Fibroblast of upper back skin (primary cell): ENCODE measurements at places on chromosomes 1 and 21.

GRCh38 chr1:195714248-195714647 is 894.0 kb downstream of the KCNT2 start:
- DNase-seq: peak; percentile 64

DNA sequence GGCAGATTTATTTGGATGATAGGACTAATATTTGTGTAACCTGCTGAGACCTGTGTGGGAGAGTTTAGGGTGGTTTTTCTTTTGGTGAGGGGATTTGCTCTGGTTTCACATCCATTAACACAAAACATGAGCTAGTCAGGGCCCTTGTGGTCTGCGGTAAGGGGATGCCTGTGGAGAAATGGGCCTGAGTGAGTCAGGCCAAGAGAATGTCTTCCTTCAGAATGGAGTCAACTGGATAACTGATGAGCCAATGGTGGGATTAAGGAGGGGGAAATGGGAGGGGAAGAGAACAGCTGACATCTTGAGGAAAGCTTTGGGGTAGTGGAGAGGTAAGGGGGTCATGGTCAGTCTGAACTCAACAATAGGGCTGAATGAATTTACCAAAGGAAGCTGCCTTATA is 13.9 kb downstream of the WNT2B start:
- DNase-seq: peak; percentile 98

DNA sequence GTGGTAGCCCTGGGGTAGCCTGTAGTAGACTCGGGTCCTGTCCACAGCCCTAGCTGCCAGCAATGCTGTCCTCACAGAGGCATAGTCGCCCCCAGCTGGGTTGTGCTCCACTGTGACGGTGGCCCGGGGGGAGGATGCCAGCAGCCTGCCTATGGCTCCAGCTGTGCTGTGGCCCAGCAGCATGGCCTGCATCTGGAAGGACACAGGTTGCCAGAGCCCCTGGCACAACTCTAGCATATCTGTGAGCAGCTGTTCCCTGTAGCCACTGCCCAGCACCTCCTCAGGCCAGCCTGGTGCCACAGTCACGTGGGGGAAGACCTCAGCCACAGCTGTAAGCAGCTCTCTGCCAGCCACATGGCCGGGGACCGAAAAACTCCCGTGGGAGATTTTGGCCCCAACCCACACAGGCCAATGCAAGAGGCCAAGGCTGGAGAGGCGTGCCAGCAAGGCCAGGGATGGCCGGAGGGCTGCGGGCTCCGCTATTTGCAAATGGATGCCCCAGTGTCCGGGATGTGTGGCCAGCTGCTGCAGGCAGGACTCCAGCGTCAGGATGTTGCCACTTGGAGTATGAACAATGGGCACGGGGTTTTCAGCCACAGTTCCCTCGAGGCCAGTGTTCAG is 13.9 kb downstream of the FAM151A start:
- DNase-seq: no peak

DNA sequence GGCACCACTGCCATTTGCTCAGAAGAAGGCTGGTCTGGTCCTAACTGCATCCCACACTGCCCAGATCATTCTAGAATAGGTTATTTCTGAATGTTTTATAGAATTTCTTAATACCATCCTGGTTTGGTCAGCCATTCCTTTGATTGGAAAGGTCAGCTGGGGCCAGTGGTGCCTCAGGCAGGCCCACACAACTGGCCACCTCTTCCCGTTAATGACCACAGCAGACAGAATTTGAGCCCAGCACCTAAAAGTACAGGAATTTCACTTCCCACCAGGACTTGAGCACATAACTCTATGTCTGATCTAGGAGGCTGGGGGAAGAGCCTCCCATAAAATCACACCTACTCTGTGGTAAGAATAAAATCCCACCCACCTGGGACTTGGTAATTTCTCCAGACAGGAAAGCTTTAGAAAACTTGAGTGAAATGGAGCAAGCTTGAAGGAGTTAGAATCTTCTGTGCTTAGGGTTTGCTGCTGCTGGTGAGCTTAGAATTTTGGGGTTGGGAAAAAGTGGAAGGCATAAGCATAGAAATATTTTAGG is 6.6 kb upstream of the PLA2G2C start:
- DNase-seq: no peak

DNA sequence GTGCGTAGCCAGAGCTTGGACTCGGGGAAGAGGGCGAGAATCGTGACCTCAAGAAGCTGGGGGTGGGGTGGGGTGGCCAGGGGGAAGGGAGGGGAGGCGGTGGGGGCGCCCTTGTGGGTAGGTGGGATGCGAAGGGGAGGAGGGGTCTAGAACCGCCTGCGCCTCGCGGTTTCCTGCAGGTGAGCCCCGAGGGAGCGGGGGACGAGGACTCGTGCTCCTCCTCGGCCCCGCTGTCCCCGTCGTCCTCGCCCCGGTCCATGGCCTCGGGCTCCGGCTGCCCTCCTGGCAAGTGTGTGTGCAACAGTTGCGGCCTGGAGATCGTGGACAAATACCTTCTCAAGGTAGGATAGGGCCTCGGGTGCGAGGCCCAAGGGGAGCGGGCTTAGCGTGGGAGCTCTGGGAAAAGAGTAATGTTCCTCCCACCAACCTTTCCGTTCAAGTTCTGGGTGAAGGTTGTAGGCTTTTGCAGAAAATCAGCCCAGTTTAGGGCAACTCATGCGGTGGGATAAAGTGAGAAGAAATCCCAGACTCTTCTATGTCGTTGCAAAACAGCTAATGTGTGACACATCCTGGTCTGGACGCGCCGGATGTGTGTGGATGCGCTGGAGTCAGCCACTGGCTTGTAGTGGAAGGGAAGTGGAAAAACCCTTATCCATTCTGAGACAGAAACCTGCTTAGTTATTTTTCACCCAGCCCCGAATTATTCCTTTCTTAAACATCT is 2.9 kb downstream of the LHX8 start:
- peak; percentile 26 for DNase-seq

DNA sequence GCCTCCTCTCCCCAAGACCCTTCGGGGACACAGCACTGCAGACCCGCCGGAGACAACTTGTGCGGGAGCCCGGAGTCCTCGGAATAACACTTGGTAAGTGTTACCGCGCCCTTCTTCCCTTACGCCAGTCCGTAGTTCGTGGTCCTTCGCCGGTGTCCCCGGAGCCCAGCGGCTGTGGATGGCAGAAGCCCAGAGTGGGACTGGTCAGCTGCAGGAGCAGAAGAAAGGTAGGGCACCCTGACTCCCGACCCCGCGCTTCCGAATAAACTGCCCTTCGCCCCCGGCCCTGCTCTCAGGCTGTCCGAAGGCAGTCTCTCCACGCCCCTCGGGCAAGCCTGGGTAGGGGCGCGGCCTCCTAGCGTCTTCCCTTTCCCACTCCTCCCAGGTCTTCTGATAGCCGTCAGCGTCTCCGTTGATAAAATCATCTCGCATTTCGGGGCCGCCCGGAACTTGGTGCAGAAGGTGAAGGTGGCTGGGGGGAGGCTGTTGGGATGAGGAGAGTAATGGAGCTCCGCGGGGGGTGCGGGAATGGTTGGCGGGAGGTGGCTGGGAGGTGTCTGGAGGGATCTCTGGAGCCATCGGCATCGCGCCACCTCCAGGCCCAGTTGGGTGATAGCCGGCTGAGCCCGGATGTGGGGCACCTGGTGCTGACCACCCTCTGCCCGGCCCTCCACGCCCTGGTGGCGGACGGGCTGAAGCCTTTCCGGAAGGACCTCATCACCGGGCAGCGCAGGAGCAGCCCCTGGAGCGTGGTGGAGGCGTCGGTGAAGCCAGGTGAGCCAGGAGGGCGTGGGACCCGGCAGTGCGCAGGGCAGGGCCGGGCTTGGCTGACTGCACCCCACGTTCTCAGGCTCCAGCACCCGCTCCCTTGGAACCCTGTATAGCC is 4.3 kb downstream of the RUSC1 start:
- peak; percentile 41 for DNase-seq

GRCh38 chr1:95622609-95623008 is 388.6 kb downstream of the RWDD3 start:
- DNase-seq: no peak

DNA sequence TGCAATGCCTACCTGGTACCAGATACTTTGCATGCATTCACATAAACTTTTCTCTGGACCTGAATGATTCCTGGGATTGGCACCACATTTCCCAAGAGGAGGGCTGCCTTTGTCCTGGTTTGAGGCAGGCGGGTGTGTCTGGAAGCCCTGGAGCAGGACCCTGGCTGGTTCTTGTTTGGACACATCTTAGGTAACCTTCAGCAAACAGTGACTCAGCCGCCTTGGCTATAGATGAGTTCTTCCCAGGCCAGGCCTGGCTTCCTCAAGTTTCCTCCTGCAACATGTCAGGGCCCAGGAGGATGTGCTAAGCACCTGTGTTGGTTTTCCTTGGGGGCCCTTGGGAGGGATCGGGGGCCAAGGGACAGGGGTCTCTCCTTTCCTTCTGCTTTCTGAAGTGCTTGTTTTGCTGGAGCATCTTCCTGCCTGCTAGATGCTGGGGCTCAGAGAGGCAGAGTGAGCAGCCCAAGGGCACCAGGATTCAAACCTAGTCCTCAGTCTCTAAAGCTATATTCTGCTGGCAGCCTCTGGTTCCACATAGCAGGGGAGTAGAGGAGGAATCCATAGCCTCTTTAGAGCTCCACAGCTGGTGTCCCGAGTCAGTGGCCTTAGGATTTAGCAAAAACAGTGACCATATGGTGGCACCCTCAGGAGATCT is 38.2 kb downstream of the PAX7 start:
- no peak for DNase-seq

DNA sequence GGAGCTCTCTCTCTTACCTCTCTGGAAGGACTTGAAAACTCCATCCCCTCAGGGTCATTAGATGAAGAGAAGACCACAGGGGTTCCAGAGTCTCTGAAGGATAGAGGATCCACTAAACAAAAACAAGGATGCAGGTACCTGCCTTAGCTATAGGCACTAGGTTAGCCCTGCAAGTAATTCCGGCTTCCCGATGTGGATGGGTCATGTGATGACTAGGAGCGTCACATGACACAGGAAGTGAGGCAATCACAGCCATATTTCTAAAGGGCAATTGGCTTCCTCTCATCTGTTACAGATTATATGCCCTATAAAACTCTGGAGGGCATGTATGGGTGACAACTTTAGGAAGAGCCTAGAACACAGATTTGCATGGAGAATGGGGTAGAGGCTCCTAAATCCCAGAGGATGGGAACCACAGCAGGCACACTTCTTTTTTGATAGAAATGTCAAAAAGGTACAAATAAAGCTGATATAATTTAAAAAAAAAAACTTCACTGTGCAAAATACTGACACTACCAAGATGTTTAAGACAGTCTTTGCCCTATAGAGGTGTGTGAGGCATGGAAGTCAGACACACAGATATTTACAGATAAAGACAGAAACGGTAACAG is 14.1 kb downstream of the ENTREP3 start:
- peak; percentile 86 for DNase-seq

DNA sequence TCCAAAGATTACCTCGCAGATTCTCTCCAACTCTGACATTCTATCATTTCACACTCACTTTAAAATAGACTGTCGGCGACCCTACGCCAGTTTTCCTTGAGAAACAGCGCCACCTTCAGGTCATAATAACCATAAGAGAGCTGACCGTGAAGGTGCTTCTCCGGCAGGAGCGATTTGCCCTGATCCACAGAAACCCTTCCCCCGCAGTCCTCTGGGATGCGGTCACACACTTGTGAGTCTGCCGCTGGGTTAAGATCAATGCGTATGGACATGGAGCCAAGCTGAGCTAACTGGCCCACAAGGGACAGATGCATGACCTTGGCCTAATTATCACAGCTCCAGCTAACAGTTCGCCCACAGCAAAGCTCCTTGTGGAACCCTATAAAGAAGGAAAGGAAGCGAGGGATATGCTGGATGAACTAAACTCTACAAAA is 32.8 kb upstream of the IFNAR2 start:
- peak; percentile 59 for DNase-seq

DNA sequence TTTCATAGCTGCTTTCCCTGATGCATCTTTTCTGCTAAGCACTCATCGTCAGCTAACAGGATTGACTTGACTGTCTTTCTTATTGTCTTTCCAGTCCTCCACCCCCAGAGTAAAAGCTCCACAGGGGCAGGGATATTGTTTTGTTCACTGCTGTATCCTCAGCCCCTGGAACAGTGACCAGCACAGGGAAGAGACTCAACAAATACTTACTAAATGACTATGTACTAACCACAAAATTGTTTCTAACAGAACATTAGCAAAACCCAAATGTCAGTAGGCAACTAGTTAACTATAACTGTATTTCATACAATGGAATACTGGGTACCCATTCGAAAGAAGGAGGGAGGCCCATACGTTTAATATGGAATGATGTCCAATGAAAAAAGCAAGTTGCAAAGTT is 53.0 kb downstream of the BCAR3 start:
- peak; percentile 44 for DNase-seq

GRCh38 chr21:33299181-33299752 is 25.5 kb upstream of the IFNAR1 start:
- DNase-seq: no peak

- DNase-seq: no peak
Measured at GRCh38 chr1:47919113-47919833, 77.9 kb downstream of the TRABD2B start.

DNA sequence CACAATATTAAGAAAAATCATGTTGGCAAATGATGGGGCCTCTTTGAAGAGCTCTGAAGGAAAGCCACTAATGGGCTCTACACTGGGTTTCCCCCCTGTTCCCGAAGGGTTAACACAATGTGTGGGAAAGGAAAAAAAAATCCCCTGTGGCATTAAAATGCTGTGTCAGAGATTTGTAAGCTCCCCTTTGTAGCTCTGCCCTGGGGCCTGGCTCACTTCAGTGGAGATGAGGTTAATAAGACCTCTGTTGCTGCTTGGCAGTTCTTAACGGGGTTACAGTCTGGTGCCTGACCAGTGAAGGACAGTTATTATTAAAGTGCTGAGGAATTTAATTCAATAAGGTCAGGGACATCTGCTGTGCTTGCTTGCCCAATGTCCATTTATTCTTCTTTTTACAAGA is 129.7 kb upstream of the UBE2U start:
- DNase-seq: no peak
